ENCODE measurements at places on chromosomes 5 and 9.

GRCh38 chr5:109553846-109554245 is 135.9 kb upstream of the MAN2A1 start:
- no peak for DNase-seq

GRCh38 chr5:169148138-169148740 is 152.7 kb downstream of the SLIT3 start:
- no peak for DNase-seq

DNA sequence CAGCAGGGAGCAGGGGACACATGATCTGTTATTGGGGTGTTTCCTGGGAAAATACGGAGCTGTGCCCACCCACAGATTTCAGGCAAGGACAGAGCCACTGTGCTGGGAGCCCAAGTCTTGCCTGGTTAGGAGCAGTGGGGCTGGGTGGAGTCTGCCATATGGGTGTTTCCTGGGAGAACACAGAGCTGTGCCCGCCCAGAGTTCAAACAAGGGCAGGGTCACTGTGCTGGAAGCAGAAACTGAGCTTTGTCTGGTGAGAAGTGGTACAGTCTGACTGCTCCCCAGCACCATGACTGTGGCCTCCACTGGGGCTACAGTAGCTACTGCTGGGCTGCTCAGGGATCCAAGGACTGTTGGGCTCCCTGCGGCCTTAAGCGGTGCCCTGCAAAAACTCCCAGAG is 135.5 kb downstream of the MCTP1 start:
- DNase-seq, result no peak

DNA sequence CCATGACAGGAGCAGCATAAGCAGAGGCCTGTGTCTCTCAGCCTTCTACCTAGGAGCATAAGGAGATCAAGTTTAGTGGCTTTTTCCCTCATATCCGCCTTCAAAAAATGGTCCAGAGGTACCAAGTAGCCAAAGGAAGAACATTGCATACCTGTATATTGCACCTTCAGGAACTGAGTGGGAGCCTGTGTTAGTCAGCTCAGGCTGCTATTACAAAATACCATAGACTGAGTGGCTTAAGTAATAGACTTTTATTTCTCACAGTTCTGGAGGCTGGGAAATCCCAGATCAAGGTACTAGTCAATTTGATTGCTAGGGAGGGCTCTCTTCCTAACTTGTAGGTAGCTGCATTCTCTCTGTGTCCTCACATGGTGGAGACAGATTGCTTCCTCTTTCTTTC is 597.4 kb upstream of the PTGER4 start:
- no peak for DNase-seq

- no peak for DNase-seq
These were observed 318.7 kb downstream of the TMEM161B start for GRCh38 chr5:87949676-87950631.

DNA sequence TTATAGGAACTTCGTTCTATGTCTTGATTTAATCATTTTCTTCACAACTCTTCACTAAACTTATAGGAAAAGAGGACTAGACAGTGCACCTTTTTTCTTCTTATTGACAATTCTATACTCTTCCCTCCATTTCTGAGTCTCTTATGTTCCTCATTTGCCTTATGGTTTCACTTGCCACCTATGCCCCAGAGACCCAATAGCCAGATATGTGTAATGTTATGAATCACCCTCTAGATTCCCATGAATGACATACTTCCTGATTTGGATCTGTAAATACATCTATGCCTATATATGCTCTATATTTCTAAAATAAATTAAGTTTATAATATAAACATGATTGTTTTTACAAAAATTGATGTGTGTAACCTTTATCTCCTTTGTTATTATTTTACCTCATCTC is 514.1 kb upstream of the MEF2C start:
- DNase-seq, result no peak

GRCh38 chr5:84218546-84218945 is 166.1 kb downstream of the EDIL3 start:
- DNase-seq, result no peak

- DNase-seq, result no peak
These were observed 79.4 kb upstream of the ADRB2 start for GRCh38 chr5:148746826-148747535.

- DNase-seq, result peak; percentile 71
These were observed 720 bp downstream of the NOTCH1 start for GRCh38 chr9:136544964-136545691.

- no peak for DNase-seq
These were observed 259.4 kb upstream of the CCNG1 start for GRCh38 chr5:163177971-163178370.

GRCh38 chr9:80231318-80232236 is 659.8 kb downstream of the TLE4 start:
- DNase-seq, result no peak

DNA sequence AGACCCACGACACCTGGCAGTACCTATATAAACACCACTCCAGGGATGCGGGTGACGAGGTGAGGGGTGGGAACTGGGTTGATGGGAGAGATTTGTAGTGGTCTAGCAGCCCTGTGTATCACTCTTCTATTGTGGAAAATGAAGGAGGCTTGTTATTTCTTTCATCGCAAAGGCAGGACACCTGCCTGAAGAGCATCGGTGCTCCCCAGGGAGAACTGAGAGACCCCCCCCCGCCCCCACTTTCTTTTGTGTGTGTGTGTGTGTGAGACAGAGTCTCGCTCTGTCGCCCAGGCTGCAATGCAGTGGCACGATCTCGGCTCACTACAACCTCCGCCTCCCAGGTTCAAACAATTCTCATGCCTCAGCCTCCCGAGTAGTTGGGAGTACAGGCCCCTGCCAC is 8.3 kb upstream of the WDR5 start:
- no peak for DNase-seq

DNA sequence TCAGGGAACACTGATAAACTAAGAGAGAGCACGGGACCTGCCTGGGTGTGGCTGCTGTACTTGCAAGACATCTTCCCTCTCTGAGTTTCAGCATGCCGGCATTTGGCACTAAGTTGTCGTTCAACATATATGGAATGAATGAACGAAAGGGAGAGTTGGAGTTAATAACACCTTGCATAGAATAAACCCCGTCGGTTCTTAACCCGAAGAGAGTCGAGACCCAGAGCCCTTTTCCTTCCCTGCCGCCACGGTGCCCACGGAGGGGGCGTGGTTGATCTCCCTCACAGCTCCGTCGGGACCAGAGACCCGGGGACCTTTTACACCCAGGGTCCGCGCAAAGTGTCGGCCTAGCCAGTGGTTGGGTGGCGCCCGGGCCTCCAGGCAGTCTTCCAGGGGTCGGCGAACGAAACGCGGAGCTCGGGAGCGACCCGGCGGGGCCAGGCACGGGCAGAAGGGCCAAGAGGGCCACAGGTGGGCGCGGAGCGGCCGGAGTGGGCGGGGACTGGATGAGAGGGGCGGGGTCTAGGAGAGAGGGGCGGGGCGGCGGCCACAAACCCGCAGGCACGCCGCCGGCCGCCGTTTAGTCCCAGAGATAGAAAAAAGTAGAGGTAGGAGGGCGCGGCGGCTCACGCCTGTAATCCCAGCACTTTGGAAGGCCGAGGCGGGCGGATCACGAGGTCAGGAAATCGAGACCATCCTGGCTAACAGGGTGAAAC is 735 bp upstream of the RPL26L1 start:
- DNase-seq, result peak; percentile 74

- DNase-seq, result no peak
These were observed 1765.3 kb downstream of the EFNA5 start for GRCh38 chr5:105905392-105905791.

DNA sequence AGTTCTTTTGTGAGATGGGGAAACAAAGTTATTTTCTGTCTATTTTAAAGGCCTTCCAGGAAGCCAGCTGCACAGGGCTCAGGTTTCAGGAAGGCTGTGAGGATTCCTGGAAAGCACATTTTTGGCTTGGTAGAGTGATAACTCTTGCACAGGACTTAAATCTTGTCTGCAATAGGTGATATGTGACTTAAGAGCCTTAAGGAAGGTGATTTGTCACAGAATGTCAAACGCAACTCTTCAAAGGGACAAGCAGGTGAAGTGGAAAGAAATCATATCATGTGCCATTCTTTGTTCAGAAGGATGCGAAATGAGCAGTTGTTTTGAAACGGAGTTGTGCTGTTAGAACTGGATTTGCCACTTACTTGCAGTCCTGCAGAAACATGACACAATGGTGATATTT is 459.3 kb downstream of the MAT2B start:
- DNase-seq, result no peak

DNA sequence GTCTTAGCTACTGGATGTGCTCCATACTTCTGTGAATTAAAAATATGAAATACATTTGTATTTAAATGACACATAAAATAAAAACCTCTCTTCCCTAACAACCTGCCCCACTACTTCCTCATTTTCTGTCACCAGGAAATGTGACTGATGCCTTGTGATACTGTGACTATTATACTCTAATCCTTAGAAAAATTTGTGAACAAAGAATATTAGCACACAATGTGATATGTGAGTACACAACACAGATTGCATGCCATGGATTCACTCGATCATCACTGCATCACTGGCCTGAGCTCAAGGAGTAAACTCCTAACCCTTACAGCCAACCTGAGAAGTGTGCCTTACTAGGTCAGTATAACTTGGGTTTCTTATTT is 281.0 kb downstream of the EFNA5 start:
- DNase-seq, result no peak

DNA sequence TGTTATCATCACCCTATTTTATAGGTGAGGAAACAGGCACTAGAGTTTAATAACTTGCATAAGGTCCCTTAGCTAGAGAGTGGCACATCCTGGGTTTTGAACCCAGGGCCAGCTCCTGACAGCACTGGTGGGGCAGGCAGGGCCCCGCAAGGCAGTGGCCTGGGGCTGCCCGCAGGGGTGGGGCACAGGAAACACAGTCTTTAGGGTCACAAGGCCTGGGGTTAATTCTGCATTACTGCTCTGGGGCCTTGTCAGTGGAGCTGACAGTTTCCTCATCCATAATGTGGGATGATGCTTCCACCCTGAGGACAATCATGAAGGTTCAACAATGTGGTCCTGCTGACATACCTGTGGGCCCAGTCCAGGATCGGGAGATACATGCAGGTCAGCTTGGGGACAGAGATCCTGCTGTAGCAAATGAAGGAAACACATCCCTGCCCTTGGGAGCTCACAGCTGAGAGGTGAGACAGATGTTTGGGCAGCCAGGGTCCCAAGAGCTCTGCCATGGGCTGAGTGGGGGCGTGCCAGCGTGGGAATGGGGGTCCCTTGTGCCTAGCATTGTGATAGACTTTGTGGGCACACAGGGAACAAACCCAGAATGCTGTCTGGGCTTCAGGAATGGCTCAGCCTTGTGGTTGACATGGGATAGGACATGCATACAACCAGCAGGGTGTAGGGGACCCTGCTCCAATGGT is 14.7 kb downstream of the FGF18 start:
- no peak for DNase-seq

- no peak for DNase-seq
These were observed 116.5 kb downstream of the ANKRD55 start for GRCh38 chr5:56116599-56117141.

- DNase-seq, result no peak
These were observed 8.9 kb upstream of the ELOVL7 start for GRCh38 chr5:60852940-60853339.

DNA sequence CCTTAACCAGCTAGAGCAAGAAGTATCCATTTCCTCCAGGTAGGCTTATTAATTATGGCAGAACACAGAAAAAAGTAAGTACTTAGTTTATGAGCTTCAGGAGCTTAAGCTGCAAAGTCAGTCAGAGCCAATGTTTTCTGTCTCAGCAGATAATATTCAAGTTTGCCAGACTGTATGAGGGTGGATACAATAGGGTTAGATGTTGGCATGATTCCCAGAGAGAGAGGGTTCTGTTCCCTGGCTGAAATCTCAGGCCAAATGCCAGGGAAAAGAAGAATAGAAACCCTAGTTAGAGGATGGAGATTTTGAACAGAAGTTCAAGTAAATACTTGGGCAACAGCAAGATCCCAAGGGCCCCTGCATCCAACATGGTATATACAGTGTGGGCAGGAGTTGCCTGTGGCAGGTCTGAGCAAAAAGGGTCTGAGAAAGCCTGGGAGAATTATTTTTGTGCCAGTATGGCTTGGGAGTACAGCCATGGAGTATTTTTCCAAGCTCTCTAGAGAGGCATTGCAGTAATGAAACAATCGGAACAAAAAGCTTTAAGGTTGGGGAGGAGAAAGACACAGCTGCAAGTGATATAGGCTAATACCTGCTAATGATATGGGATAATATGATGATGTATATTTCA is 31.0 kb upstream of the ISOC1 start:
- DNase-seq, result no peak

- DNase-seq, result no peak
These were observed 42.9 kb upstream of the AFAP1L1 start for GRCh38 chr5:149228618-149229297.

DNA sequence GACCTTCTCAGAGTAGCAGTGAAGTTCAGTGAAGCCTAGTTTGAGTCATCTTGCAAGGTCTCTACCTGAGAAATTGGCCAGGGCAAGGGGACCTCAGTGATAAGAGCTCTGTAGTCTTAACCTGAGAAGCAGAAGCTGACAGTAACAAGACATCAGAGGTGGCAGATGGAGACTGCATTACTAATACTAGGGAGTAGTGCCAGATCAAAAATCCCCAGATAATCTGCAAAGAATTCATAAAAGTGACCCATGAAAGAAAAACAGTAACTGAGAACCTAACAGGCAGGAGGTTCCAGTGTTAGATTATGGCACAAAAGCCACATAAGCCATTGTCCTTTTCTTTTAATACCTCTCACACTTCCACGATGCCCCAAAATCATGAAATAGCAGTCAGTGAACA is 175.5 kb downstream of the MUSK start:
- DNase-seq, result no peak

GRCh38 chr5:56211298-56211865 is 21.7 kb downstream of the ANKRD55 start:
- no peak for DNase-seq

DNA sequence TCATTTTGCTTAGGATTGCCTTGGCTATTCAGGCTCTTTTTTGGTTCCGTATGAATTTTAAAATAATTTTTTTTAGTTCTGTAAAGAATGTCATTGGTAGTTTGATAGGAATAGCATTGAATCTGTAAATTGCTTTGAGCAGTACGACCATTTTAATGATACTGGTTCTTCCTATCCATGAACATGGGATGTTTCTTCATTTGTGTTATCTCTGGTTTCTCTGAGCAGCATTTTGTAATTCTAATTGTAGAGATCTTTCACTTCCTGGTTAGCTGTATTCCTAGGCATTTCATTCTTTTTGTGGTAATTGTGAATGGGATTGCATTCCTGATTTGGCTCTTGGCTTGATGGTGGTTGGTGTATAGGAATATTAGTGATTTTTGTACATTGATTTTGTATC is 6.3 kb upstream of the UBE2QL1 start:
- DNase-seq, result no peak

DNA sequence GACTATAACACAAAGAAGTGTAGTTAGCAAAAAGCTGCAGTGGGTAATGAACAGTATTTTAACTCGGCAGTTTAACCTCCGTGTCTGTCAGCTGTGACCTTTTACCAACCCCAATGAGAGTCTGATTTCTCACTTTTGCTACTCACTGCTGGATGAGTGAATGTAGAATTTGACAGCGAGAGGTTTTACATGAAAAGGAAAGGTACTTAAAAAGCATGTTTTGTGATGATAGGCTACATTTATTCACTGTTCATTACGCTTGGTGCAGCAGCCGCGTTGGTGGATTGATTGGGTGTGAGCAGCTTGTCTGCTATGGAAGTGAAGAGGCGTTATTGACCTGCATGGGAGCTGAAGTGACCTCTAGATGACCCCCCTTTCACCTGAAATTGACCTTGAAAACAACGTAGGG is 867.7 kb downstream of the NR2F1-AS1 start:
- no peak for DNase-seq
